ENCODE measurements at places on chromosomes 16 and 17.

- no peak for DNase-seq
Observed at GRCh38 chr16:67269766-67270165, 9.6 kb upstream of the PLEKHG4 start.

GRCh38 chr16:58709333-58709732 is 24.8 kb upstream of the SLC38A7 start:
- DNase-seq, result no peak

GRCh38 chr16:49755313-49755620 is 100.6 kb downstream of the ZNF423 start:
- no peak for DNase-seq

GRCh38 chr17:82892899-82893565 is 53.2 kb upstream of the ZNF750 start:
- DNase-seq, result no peak
